Activated CD8-positive, alpha-beta memory T cell treated with anti-CD3 and anti-CD28 coated beads for 4 hours (primary cell): ENCODE measurements at places on chromosomes 2 and 18.

GRCh38 chr2:226687641-226688253 is 111.9 kb downstream of the IRS1 start:
- no peak for DNase-seq

DNA sequence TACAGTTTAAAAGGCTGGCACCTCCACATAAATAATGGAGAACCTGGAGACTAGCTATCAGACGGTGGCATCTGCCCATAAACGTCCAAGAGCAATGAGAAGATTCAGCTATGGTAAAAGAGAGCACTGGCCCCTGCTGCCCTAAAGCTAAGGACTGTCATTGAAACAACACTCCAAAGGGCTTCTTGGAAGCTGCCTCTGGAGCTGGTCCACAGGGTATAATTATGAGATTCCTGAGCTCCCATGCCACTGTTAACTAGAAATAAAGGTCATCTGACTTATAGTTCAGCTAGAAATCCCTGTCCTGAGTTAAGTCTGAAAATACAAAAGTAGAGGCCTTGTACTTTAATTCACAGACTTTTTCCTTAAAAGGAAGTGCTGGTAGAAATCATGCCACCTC is 39.9 kb upstream of the RBMS1 start:
- DNase-seq, result no peak

DNA sequence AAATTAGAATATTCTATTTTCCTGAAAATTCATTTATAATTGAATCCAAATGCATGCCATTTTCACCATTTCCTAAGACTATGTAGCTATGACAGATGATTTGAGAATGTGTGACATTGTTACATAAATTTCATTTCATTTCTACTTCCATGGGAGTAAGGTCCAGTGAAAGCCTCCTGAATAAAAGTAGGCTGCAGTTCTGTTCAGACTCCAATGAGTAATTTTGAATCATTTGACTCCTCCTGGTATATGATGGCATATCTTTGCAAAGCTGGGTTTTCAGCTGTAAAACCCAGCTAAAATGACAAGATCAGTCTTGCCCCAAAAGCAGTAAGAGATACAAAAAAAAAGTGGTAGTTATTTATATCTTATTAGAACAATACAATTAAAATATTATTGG is 101.0 kb upstream of the DNAJC10 start:
- DNase-seq, result no peak

DNA sequence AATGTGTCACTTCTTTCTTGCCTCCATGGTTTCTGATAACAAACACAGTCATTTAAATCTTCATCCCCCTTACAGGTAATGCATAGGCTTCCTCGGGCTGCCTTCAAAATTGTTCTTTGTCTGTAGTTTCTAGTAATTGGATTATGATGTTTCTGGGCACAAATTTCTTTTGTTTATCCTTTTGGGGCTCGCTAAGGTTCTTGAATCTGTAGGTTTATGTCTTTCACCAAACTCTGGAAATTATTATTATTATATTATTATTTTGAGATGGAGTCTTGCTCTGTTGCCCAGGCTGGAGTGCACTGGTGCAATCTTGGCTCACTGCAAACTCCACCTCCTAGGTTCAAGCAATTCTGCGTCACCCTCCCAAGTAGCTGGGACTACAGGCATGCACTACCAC is 16.3 kb upstream of the RMP24 start:
- no peak for DNase-seq

- DNase-seq, result no peak
Observed at GRCh38 chr18:25279556-25279955, 72.4 kb downstream of the ZNF521 start.

- no peak for DNase-seq
Observed at GRCh38 chr2:231597627-231598026, 5.0 kb downstream of the TEX44 start.

- no peak for DNase-seq
Observed at GRCh38 chr18:63119647-63120046, 199.9 kb downstream of the BCL2 start.

GRCh38 chr2:70336552-70336951 is 34.7 kb upstream of the FAM136A start:
- no peak for DNase-seq

GRCh38 chr2:15808204-15808910 is 132.0 kb upstream of the MYCN start:
- no peak for DNase-seq

- no peak for DNase-seq
Observed at GRCh38 chr2:48589170-48589767, 28.4 kb upstream of the GTF2A1L start.

- DNase-seq, result no peak
Observed at GRCh38 chr2:164621764-164622105, 453 bp upstream of the GRB14 start.

- DNase-seq, result no peak
Observed at GRCh38 chr18:26546875-26547645, 1.3 kb downstream of the KCTD1 start.

DNA sequence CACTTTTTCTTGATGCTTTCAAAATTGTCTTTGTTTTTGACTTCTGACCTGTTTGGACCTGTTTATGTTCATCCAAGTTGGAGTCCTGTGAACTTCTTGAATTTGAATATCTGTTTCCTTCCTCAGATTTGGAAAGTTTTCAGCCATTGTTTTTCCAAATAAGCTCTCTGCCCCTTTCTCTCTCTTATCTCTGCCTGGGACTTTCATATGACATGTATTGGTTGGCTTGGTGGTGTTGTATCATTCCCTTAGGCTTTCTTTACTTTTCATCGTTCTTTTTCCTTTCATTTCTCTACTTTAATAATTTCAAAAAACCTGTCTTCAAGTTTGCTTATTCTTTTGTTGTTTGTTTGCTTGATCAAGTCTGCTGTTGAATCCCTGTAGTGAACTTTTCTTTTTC is 60.1 kb upstream of the LDLRAD4 start:
- no peak for DNase-seq

DNA sequence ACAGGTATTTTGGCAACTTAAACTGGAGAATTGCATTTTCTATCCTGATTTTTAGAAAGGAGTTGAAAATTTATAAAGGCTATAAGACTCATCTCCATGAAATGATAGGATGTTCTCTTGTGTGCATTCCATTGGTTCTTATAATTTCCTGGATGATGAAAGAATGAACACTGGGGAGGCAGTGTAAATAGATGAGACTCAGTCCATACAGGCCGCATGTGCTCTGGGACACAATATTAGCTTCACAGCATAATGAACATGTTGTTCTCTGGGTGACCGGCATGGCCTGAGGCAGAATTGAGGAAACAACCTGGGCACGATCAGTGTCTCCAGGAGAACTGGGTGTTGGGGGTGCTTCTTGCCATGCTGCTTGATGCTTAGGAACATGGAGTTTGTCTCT is 38.8 kb downstream of the AOX1 start:
- DNase-seq, result no peak

DNA sequence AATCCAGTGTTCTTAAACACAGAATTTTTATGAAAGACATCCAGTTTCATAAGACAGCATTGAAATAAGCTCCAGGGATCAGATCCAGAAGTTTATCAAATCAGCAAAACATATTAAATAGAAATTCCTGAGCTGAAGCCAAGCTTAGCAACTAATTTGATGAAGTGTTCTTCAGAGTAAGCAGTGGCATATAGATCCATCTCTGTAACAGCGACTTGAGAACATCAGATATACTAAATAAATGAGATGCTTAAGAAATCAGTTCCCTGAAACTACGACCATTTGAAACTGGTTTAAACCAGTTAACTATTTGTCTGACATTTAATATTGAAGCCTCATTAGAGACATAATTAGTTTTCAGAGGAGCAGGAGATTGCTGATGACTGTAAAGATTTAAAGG is 34.1 kb downstream of the PPP1R1C start:
- DNase-seq, result no peak

- no peak for DNase-seq
Observed at GRCh38 chr2:161138429-161138828, 21.8 kb upstream of the TANK start.

GRCh38 chr18:23793985-23794867 is 105.0 kb downstream of the LAMA3 start:
- DNase-seq, result no peak

DNA sequence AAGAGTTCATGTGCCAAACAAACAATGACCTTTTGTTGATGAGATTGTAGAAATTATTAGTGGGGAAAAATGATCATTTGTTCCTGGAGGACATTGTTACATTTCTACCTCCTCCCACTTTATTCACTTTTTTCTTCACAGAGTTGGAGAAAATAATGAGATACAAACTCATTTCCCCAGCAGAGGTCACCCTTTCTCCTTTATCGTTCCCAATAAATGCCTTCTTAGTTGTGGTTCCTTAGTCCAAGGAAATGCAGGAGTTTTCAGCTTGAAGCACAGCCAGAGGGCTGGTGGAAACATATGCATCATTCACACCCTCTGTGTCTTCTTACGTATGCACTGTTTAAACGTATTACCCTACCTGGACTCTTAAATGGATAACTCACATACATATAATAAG is 108.8 kb downstream of the SLC4A3 start:
- no peak for DNase-seq
